ENCODE measurements at places on chromosomes 12 and 14. TPM values are rescaled to one million over a fixed set of nuclear protein-coding genes. Genes with fewer than 3 reads are reported as not detected.

GRCh38 chr14:22791301-22791700 lies 23.9 kb downstream of the SLC7A7 start:
- no peak for DNase-seq

DNA sequence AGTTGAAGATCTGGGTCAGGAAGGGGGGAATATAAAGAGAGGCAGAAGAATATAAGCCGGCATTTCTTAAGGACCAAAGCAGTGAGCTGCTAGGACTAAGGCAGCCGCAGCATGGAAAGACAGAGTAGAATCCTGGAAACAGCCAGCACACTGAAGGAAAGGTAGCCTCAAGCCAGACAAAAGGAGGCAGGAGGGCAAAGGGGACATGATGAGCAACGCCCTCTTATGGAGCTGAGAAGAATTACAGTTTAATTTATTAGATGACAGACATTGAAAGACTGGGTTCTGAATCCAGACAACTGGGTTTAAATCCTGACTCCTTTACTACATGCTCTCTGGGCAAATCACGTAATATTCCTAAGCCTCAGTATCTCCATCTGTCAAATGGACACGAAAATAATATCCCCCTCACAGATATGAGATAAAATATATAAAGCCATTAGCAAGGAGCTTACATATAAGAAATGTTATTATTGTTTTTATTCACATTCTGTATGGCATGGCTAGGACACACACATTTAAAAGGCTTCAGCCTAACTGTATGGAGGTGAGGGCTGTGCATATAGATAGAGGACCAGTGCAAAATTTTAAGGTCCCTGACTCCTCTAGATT lies 8.1 kb upstream of the PCED1B start:
- no peak for DNase-seq

The TAS2R30 gene
- polyA plus RNA-seq = 0.16 TPM

The LMNTD1 gene
- not detected for polyA plus RNA-seq

DNA sequence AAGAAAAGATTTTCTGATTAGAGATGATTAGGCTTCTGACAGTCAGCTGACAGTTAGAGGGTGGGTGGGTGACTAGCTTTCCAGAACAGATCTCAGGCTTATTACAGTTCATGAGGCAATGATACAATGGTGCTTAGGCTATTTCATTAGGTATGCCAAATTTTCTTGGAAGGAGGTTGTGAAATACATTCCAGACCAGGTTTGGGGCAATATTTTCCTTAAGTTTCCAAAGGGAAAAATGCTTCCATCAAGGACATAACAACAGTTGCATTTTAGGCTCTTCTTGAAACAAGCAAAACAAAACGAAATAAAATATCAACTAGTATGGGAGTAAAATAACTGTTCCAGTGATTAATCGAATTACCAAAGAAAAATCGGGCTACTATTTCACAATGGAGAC lies 59.3 kb upstream of the CNTN1 start:
- no peak for DNase-seq

DNA sequence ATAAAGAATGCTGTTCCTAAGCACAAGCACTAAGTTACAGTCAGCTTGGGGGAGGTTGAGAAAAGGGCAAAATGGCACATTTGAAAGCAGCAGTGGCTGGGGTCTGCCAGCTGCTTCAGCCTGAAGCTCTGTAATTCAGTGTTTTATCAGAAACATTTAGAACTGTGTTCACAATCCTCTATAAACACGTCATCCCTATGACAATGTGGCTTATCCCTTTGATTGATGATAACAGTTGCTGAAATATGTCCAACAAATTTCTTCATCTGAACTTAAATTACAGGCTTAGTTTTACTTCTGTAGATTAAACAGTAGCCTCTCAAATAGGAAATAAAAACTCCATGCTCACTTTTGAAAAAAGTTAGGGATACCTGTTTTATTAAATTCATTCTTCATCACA lies 108.8 kb downstream of the VEZT start:
- DNase-seq = no peak

- no peak for DNase-seq
Measured at GRCh38 chr12:87779016-87779415, 250.2 kb downstream of the C12orf50 start.

DNA sequence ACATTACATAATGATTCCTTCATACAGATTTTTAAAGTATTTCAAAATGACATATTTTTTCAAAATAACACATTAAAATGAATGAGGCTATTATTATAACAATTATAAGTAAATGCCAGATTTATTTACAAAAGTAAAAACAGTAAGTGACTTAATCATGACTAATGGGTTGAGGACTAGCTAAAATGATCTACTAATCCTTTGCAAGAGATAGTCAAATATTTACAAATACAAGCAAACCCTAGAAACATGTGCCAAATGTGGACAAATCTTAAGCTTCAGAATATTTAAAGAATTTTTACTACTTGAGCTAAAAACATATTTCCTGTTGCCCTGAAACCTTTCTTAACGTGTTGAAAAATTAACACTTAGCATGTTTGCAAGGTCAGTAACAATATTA lies 74.8 kb downstream of the KIF21A start:
- DNase-seq = no peak

GRCh38 chr14:49303946-49304516 lies 282.1 kb downstream of the RPS29 start:
- peak; percentile 83 for DNase-seq

DNA sequence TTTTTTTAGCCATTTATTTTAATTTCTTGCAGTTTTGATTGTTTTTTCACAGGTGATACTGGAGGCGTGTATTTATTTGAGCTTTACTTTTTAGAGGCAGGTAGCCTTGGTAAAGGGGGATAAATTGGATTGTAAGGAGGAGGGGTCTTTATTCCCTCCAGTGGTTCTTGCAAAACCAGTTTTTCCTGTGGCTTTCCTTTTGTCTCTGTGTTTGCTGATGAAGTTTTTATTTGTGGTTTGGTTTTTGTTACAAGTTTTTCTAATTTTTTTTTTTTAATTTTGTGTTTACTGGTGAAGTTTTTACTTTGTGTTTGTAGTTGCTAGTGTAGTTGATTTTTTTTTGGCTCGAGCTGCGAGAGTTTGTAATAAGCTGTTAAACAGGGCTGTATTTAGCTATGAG lies 278.5 kb downstream of the PRKD1 start:
- no peak for DNase-seq

The CLEC9A gene
- polyA plus RNA-seq = 0.31 TPM

DNA sequence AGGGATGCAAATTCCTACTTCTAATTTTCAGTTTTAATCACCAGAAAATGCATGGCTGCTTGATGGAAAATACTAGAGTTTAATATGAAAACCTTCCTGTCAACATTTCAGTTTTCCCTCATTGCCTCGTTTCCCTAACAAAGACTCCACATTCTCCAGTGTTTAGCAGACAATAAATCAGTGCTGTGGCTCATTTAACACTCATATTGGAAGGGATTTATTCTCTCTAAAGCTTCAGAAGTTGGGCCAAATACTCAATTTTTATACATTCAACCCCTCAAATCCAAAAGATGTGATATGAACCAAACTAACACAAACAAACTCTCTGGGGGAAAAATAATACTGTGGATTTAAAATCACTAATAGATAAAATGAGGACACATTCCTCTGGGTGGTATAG lies 482.5 kb downstream of the FLRT2 start:
- DNase-seq = no peak

GRCh38 chr12:76158518-76159321 lies 74.2 kb upstream of the NAP1L1 start:
- peak; percentile 15 for DNase-seq

DNA sequence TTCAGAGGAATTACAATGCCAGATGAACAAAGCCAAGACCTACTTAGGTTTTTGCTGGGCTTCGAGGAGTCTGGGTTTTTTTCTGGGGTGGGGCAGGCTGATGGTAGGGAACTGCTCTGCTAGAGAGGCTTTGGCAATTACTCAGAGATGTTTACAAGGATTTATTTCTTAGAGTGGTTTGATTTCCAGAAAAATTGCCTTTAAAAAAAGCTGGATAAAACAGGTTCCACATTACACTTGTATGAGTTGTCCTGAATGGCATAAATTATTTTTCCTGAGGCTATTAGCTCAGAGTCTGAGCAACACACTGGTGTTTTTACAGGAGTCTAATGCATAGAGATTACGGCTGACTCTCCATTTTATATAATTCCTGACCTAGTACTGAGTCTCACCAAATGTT lies 118.5 kb upstream of the FRMD6 start:
- DNase-seq = no peak

The INSM2 gene
- not detected for polyA plus RNA-seq

DNA sequence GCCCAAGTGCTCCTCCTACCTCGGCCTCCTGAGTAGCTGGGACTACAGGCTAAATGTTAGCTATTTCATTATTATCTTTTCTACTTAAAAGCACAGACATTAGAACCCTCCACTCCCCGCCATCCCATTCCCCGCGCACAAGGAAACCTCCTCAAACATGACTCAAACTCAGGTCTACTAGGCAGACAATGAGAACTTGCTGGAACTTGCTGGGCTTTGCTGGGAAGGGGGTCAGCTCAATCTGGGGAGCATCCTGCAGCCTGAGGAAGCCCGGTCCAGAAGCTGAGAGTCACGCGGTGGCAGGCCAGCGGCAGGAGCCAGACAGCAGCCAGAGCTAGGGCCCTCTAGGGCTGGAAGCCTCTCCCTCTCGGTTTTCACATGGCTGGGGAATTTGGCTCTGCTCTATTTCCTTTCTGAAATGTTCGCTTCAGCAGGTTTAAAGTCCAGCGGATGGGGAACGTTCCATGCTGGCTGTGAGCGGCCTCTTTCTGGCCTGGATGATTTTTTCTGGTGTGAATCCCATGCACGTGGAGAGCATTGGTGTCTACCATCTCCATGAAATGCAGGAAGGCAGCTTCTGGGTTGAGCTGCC lies 68.5 kb downstream of the SLC6A12 start:
- DNase-seq = peak; percentile 67

The LGR5 gene
- 17.2 TPM for polyA plus RNA-seq

GRCh38 chr12:111685322-111685810 lies 390 bp downstream of the BRAP start:
- DNase-seq = no peak

DNA sequence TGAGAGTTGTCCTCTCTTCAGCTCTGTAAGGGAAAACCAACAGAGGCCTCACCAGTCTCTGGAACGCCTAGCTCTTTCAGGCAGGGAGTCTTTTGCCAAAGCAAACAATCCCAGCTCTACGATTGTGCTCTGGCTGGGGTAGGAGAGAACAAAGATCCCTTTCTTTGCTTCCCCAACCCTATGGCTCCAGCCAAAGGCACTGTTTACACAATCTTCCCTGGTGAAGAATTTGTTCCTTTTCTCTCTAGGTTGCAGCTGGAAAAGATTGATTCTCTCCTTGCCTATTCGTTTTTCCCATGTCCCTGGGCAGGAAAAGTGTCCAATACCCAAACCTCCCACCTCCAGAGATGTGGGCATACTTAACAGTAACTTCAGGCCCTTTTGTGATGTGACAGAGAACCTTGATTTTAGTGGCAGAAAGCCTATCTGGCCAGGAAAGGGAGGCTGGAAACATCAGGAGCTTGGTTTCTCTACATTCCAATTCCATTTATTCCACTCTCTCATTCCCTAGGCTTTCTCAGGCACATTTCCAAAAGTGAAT lies 16.8 kb downstream of the ATP5MC2 start:
- DNase-seq = peak; percentile 19

DNA sequence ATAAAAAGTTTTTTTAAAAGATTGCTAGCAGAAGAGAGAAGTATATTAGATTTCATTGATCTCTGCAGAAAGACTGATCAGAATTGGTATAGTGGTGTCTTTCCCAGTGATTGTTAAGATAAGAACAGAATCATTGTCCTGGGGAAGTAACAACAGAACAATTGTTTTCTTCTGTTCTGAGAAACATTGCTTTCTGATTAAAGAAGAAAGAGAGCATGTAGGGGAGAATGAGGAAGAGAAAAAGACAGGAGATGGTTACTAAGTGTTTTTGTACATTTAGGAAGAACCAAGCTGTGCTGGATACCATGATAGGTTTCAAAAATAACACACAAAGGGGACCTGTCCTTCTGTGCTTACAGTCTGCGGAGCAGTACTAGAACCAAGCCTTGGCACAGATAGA lies 5.0 kb downstream of the USP30 start:
- DNase-seq = no peak

- no peak for DNase-seq
Measured at GRCh38 chr12:67988601-67989021, 636 bp upstream of the IFNG-AS1 start.

DNA sequence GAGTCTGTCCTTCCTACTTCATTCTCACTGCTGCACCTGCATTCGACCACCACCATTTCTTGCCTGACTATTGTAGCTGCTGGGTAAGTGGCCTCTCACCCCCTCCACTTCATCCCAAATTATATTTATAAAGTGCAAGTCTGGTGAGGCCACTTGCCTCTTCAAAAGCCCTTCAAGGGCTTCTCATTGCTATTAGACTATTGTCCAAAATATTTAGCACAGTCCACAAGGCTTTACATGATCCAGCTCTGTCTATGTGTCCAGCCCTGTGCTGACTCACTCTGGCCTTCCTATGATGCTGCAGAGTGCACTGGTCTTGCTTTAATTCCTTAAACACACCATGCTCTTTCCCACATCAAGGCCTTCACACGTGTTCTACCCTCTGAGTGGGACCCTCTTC lies 46.0 kb downstream of the PAH start:
- DNase-seq = no peak

- no peak for DNase-seq
Measured at GRCh38 chr14:96197969-96198368, 6.7 kb upstream of the BDKRB2 start.

The HCAR2 gene
- 0.51 TPM for polyA plus RNA-seq

GRCh38 chr14:29489911-29490425 lies 437.7 kb downstream of the PRKD1 start:
- DNase-seq = no peak

GRCh38 chr14:79009286-79009685 lies 839.1 kb downstream of the NRXN3 start:
- no peak for DNase-seq

GRCh38 chr12:22979854-22980469 lies 355.0 kb downstream of the ETNK1 start:
- no peak for DNase-seq

GRCh38 chr14:22980672-22981089 lies 1.7 kb downstream of the AJUBA start:
- DNase-seq = no peak

The RPGRIP1 gene
- polyA plus RNA-seq = 0.90 TPM

The PARPBP gene
- 13.2 TPM for polyA plus RNA-seq

The CCDC175 gene
- polyA plus RNA-seq = 0.73 TPM

DNA sequence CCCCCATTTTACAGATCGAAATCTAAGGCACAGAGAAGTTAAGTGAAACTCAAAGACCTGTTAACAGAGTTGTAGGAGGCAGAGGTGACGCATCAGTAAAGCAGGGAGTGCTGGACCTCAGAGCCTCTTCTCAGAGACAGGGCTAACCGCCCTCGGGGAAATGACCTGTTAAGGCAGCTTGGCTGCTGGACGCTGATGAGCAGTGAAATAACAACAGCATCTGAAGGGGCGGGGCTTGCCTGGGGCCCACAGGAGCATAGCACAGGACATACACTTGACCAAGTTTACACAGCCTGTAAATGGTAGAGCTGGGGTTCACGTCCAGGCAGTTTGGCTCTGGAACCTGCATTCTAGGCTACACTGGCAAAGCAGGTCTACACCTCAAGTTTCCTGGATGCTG lies 39.3 kb downstream of the LRTM2 start:
- no peak for DNase-seq

The ADGRD1 gene
- polyA plus RNA-seq = 16.2 TPM

The PLCZ1 gene
- 0.75 TPM for polyA plus RNA-seq
